ENCODE measurements at places on chromosomes 1 and 21.

DNA sequence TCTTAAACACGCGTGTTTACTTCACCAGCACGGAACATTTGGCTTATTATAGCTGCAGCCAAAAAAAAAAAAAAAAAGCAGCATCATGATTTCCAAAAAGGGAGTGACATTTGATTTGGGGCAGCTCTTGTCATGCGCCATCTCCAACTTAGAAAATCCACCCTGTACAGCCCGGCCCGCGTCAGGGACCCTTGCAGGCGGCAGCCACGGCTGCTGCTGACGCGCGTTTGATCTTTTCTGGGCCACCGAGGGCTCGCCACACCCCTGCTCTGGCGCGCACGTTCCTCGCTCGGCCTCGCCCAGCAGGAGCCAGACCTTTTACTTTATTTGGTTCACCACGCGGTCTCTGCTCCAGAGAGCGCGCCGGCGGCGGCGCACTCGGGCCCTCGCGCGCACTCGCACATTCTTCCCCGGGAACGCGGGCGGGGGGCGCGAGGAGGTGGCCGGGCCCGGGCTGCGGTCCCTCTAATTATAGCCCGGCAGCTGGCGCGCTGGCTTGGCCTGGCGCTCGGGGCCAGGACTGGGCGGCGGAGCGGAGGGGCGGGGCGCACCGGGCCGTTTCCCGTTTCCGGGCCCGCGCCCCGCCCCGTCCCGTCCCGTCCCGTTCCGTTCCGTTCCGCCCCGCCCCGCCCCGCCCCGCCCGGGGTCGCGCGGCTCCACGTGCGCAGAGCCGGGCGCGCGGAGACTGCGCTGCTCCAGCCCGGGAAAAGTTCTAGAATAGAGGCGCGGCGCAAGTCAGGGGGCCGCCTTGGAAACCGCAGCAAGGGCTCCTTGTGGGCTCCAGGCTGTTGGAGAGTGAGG is 10.2 kb downstream of the IRF2BP2 start:
- DNase-seq = peak; percentile 65

GRCh38 chr1:54299037-54299436 is 99.1 kb downstream of the MRPL37 start:
- DNase-seq = no peak

DNA sequence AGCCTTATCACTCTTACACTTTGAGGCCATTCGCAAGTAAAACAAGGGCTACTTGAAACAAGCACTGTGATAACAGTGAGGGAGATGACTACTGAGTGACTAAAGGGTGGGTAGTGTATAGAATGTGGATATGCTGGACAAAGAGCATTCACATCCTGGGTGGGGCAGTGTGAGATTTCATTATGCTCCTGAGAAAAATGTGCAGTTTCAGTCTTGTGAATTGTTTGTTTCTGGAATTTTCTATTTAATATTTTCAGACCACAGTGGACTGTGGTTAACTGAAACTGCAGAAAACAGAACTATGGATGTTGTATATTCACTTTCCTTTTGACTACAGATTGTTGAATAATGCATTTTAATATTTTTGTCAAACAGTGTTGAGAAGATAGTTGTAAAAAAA is 25.1 kb upstream of the B3GALT2 start:
- no peak for DNase-seq

DNA sequence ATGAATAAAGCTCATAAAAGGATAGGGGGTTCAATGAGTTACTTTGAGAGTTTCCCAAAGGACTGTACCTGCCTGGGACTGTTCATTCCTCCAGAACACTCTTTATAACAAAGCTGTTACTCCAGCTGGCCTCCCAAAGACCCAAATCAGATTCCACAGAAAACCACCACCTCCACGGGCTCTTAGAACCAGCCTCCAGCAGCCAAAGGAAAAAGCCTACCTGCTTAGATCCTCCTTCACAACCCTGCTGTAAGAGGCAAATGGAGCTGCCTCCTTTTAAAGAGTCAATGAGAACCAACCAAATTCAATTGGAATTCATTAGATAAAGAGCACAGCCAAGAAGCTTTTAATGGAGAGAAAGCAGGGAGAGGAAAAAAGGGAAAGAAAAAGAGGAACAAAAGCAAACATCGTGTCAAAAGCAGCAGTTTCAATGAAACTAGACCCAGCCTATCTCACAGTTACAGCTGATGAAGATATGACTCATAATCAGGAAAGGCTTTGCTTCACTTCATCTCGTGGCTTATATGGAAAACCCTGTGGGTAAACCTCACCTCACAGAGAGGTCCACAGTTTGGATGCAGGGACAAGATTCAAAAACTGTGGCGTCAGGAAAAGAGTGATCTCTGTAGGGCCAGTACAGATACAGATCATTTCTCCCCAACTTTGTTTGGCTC is 27.8 kb upstream of the FMO4 start:
- DNase-seq = no peak

GRCh38 chr21:15423676-15424445 is 305.9 kb upstream of the USP25 start:
- DNase-seq = no peak

DNA sequence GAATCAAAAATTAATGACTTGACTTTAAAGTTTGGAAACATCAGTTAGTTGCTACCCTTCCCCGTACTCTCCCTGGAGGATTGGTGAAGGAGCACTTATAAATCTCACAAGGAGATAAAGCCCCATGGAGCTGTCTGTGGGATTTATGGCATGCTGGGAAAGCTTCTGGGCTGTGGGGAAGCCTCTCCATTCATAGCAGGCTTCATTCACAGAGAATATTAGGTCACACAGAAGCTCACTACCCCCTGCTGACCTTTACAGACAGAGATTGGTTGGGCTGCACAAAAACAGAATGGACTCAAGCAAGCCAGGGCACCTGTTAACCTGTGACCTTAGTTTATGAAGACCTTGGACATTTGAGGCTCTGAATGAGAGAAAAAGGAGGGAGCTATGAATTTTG is 32.1 kb downstream of the RGL1 start:
- no peak for DNase-seq

DNA sequence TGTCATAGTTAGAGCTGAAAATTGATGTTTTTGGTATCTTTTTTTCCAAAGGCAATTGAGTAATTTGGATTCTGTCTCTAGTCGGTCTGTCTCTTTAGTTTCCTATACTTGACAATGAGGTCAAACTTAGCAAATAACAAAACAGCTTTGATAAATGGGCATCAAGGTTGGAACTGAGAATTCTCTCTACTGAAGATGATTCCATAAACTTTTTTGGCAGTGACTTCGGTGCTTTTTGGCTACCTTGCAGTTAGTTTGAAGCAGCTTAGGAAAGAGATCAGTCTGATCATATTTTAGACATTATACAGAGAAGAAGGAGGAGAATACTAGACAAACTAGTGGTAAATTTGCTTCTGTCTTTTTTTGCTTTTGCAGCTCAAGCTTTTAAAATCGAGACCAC is 559 bp downstream of the VCAM1 start:
- DNase-seq = no peak

GRCh38 chr21:36434144-36434543 is 45.8 kb downstream of the CLDN14 start:
- no peak for DNase-seq

DNA sequence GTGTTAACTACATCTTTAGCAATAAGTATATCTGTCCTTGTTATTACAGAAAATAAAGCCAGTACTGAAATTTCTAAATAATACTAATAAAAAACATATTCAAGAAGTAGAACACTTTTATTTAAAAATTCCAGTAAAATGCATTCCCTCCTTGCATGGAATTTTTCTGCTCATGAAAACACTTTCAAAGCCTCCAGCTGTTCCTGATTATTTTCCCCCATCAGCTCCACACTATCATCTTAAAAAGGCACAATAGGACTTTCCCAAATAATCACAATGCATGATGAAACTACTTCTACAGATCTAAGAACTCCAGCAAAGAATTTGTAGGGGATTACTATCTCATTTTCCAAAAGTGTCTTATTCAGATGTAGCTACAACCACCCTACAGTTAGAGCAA is 162.6 kb upstream of the USP25 start:
- DNase-seq = no peak

DNA sequence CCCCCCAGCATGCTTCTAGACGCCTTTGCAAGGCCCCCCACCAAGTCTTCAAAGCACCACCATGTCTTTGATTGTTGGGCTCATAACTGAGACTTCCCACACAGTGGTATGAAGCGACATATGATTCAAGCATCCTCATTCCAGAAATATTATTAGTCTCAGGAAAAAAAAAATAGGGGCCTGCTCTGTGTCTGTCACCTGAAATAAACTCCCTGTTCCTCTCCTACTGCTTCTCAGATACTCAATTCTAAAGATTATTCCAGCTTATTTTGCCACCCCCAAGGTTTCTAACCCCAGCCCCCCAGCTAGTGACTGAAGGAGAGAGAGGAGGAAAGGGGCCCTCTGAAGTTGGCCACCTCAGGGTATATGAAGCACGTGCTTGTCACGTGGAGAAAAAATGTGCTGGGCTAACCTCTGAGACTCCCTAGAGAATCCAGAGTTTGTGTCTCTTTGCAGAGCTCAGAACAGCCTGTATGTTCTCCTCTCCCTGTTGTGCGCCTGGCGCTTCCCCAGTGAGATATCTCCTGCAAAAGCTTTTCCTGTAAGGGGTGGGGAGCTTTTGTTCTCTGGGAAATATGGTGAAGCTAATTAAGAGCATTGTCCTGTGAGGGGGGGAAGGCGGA is 35.9 kb upstream of the RASAL2 start:
- DNase-seq = no peak

- DNase-seq = peak; percentile 48
Observed at GRCh38 chr1:39672551-39672947, 642 bp upstream of the NT5C1A start.

DNA sequence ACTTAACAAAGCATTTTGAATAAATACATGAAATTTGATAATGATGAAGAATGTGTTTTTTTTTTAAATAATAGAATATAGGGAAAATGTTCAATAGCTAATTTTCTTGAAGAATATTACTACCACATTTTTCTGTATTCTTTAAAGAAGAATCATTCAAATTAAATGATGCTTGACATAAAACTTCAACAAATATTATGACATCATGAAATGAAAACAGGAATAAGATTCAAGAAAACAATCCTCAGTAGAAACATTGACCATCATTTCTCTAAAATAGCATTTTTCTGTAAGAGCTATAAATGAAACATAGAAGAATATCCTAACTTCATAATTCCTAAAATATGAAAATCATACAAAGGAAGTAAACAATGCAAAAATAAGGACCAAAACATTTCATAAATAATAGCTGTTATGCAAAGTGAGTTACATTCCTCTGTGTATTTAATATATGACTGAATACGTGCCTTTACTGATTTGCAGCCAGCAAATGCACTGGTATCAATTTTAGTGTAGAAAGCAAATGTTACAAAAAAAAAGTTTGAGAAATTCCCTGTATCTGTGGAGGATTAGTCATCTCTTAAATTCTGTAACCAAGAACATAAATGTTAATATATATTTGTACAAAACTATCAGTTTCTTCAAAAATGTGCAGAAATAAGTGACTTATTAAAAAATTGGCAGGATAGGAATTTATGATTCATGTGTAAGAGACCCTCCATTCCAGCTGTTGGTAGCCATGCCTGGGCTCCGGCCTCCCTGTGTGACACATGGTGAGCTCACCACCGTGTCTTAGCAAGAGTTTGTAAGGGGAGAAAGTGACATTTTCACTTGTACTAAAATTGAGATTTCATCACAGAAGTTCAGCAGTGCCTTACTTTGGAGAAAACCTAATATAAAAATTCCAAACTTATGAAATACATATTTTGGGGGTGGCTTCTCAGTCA is 15.0 kb upstream of the PTPN14 start:
- DNase-seq = no peak

GRCh38 chr1:17276568-17276967 is 27.7 kb downstream of the PADI3 start:
- peak; percentile 32 for DNase-seq

DNA sequence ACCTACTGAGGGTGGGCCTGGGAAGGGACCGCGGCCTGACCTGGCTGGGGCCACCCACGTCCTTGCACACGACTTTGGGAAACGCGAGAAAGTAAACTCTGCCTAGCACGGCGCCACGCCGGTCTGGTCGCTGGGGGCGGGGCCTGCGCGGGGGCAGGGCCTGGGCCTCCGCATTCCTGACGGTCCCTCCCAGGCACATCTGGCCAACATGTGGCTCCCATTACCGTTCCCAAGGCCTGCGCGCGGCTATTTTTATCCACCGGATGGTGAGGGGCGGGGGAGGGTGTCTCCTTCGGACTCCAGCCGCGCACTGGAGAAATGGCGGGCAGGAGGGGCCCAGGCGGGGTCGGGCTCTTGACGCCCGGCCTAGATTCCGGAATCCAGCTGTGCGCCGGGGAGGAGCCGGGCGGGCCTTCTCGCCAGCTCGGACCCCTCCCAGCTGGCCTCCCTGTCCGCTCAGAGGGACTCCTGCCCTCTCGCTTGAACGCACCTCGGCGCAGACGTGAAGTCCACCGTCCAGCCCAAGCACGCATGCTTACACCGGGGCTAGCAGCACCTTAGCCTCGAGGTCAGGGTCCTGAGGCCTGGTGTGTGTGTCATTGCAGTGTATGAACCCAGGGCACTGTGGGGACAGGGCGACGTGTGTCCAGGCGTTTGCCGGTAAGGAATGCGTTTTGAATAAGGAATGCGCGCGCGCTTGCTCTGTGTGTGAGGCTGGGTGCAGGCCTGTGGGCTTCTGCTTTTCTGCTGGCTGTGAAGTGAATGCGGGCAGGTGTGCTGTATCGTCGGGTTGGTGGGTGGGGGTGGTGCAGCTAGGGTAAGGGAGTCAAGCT is 2.1 kb downstream of the EVA1B start:
- no peak for DNase-seq

DNA sequence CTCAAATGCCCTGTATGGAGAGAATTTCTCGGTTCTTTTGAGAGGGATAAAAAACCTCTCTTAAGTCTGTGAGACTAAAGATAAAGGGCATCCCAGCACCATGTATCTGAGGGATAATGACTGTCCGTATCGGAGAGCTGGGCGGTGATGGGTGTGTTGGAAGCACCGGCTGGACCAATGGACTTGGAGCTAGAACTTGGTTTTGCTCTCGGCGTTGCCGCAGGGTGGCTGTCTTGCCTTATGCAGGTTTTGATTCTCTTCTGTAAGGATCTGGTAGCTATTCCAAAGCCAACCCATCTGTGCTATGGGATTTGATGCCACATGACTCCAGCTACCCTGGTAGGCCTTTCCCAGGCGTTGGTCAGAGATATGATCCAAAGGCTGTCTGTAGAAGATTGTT is 348.8 kb downstream of the KIF26B start:
- DNase-seq = no peak

Measured in CD4-positive, alpha-beta T cell (primary cell).